PC-9 (cell line): ENCODE measurements at places on chromosomes 5 and 9. TPM values are rescaled to one million over a fixed set of nuclear protein-coding genes. Genes with fewer than 3 reads are reported as not detected.

BTNL8 gene
- not detected in 2 replicates for total RNA-seq

SLC34A1 gene
- total RNA-seq = 0.28 TPM in 1 of 2 replicates, not detected in the other

CXCL14 gene
- total RNA-seq = not detected in 2 replicates

ANXA1 gene
- 653 and 753 TPM in 2 replicates for total RNA-seq

TMEM252 gene
- total RNA-seq = not detected in 2 replicates

TMOD1 gene
- 6.8 and 7.1 TPM in 2 replicates for total RNA-seq

GABBR2 gene
- 0.76 and 0.98 TPM in 2 replicates for total RNA-seq

CDX1 gene
- total RNA-seq = not detected in 2 replicates

FCN1 gene
- not detected in 2 replicates for total RNA-seq

SERF1A gene
- 1.1 and 5.7 TPM in 2 replicates for total RNA-seq

DNA sequence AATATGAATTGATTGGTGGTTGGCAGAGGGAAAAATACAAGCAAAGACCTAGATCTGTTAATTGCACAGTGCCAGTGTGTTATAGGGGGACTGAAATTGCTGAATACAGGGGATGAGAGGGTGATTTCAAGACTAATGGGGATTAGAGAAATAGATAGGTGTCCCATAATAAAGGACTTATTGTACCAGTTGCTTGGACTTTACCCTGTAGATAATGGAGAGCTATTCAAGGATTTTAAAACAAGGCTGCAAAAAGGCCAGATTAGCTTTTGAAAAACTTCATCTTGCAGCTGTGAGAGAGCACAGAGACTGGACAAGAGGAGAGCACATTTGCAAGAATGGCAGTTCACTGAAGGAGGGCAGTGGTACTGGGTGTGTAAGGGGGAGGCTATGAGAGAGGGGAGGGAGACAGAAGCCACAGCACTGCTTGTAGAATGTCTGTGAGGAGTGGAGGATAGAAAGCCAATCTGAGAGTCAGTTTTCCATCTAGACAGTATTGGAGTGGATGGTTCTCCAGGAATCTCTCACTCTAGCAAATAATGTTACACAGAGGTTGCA, 28.8 kb upstream of the SCAMP1 start:
- H3K4me1 ChIP-seq = peaks cover 22% of the 10 kb centered on the region
- no peaks in the 10 kb centered on the region for H3K27me3 ChIP-seq
- H3K27ac ChIP-seq = no peak overlapping the region
- DNase-seq = no peak

DNA sequence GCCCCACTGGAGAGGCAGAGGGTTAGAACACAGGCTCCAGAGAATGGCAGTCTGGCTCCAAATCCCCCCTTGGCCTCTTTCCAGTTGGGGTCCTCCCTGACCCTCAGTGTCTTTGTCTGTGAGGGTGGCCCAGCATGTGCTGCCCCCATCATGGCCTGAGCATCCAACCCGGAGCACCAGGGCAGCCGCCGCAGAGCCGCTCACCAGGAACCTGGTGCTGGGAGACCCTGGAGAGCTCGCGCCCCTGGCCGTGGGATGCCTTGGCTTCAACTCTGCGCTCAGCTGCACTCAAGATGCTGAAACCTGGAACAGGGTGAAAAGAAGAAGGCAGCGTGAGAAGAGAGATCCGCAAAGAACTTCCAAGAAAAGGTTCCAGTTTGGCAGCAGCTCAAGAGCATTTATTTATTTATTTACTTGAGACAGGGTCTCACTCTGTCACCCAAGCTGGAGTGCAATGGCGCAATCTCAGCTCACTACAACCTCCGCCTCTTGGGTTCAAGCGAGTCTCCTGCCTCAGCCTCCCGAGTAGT, 3.8 kb downstream of the CCDC187 start:
- H3K4me3 ChIP-seq = no peak overlapping the region
- H3K4me1 ChIP-seq = peaks cover 10% of the 10 kb centered on the region
- no peak overlapping the region for H3K27ac ChIP-seq
- H3K27me3 ChIP-seq = no peaks in the 10 kb centered on the region
- no peaks in the 10 kb centered on the region for H3K36me3 ChIP-seq

- no peak for DNase-seq
- 0 out of 2 replicates have a peak, but pooled peaks cover 6% of the 10 kb centered on the region for H3K36me3 ChIP-seq
- H3K27ac ChIP-seq = no peak overlapping the region
- H3K27me3 ChIP-seq = no peaks in the 10 kb centered on the region
- H3K4me1 ChIP-seq = no peaks in the 10 kb centered on the region
Measured at GRCh38 chr9:105712297-105712696, 18.0 kb downstream of the TMEM38B start.

GRCh38 chr9:89274838-89275237, 36.2 kb upstream of the CKS2 start:
- H3K36me3 ChIP-seq = no peaks in the 10 kb centered on the region
- no peaks in the 10 kb centered on the region for H3K4me1 ChIP-seq
- DNase-seq = no peak
- H3K27me3 ChIP-seq = no peaks in the 10 kb centered on the region

DNA sequence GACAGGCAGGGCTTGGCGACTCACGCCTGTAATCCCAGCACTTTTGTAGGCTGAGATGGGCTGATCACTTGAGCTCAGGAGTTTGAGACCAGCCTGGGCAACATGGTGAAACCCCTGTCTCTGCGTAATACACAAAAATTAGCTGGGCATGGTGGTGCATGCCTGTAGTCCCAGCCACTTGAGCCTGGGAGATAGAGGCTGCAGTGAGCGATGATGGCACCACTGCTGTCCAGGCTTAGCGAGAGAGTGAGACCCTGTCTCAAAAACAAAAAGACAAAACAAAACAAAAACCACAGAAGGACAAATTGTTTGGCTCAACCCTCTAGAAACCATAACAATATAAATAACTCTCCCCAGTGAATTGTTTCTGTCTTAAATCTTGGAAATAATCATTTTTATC, 92.6 kb upstream of the ERBIN start:
- no peak for DNase-seq
- H3K36me3 ChIP-seq = no peaks in the 10 kb centered on the region
- no peaks in the 10 kb centered on the region for H3K4me1 ChIP-seq
- no peak overlapping the region for H3K27ac ChIP-seq
- no peak overlapping the region for H3K4me3 ChIP-seq
- no peaks in the 10 kb centered on the region for H3K27me3 ChIP-seq

DNA sequence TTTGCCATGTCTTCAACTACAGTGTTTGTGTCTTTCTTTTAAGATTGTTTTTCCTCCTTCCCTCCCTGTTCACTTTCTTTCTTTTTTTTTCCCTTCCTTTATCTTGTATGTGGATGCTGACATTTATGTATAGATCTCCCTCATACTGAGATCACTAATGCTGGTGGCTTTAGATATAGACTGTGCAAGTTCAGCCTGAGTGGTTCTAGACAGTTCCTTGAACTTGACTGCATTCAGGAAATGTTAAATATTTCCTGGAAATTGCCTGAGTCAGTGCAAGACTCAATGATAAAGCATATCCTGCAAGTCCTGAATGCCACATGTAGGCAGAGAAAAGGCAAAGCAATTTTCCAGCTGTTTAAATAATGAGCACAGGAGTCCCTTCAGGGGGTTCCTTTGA, 182.5 kb upstream of the NR3C1 start:
- H3K27ac ChIP-seq = no peak overlapping the region
- no peaks in the 10 kb centered on the region for H3K4me1 ChIP-seq

- H3K27me3 ChIP-seq = peaks cover 74% of the 10 kb centered on the region
- no peaks in the 10 kb centered on the region for H3K36me3 ChIP-seq
- no peak overlapping the region for H3K27ac ChIP-seq
- DNase-seq = no peak
Measured at GRCh38 chr5:5037674-5038073, 102.5 kb upstream of the ADAMTS16 start.

- H3K4me3 ChIP-seq = no peak overlapping the region
- no peaks in the 10 kb centered on the region for H3K27me3 ChIP-seq
- H3K4me1 ChIP-seq = peaks cover 14% of the 10 kb centered on the region
- DNase-seq = peak; percentile 61
- H3K27ac ChIP-seq = no peak overlapping the region
Measured at GRCh38 chr5:127878174-127878750, 175.1 kb downstream of the CCDC192 start.

GRCh38 chr5:69113851-69114250, 20.0 kb downstream of the SLC30A5 start:
- H3K4me1 ChIP-seq = no peaks in the 10 kb centered on the region
- no peak for DNase-seq
- H3K36me3 ChIP-seq = peaks cover 22% of the 10 kb centered on the region; the same call in 1 of the 2 replicates
- no peak overlapping the region for H3K27ac ChIP-seq
- H3K4me3 ChIP-seq = no peak overlapping the region

GRCh38 chr9:76912636-76913275, 6.8 kb upstream of the PRUNE2 start:
- H3K4me1 ChIP-seq = peaks cover 24% of the 10 kb centered on the region; the same call in 1 of the 2 replicates
- no peak overlapping the region for H3K4me3 ChIP-seq
- no peak overlapping the region; the same call in 1 of the 2 replicates for H3K27ac ChIP-seq
- H3K36me3 ChIP-seq = no peaks in the 10 kb centered on the region
- no peak for DNase-seq
- peaks cover 35% of the 10 kb centered on the region; the same call in 1 of the 2 replicates for H3K27me3 ChIP-seq

DNA sequence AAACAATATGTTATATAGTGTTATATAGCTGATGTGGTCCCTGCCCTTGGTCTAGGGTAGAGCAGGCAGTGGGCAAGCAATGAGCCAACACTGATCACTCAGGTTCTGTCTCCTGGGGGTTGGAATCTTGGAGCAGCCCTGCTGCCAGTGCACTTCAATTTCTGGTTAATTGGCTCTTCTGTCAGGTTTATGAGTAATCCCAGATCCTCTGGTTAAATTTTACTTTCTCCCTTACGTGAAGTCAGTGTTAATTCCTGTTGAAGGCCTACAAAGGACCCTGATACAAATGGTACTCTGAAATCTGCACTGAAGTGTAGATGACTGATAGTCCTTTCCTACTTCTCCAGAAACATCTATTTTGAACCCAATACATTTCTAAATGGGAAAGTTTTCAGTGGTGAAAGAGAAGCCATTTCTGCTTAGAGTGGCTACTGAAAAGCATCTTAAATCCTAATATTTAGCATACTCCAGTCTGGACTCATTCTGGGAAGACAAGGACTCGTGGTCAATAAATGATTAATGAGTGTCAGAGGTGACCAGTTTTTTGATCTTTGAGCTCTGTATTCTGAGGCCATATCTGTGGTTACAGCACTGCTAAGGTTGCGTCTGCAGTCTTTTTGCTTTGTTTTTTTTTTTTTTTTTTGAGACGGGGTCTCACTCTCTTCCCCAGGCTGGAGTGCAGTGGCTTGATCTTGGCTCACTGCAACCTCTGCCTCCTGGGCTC, 442.4 kb downstream of the KIF4B start:
- H3K36me3 ChIP-seq = no peaks in the 10 kb centered on the region
- H3K27ac ChIP-seq = no peak overlapping the region
- H3K4me3 ChIP-seq = no peak overlapping the region
- DNase-seq = no peak
- no peaks in the 10 kb centered on the region for H3K27me3 ChIP-seq

DNA sequence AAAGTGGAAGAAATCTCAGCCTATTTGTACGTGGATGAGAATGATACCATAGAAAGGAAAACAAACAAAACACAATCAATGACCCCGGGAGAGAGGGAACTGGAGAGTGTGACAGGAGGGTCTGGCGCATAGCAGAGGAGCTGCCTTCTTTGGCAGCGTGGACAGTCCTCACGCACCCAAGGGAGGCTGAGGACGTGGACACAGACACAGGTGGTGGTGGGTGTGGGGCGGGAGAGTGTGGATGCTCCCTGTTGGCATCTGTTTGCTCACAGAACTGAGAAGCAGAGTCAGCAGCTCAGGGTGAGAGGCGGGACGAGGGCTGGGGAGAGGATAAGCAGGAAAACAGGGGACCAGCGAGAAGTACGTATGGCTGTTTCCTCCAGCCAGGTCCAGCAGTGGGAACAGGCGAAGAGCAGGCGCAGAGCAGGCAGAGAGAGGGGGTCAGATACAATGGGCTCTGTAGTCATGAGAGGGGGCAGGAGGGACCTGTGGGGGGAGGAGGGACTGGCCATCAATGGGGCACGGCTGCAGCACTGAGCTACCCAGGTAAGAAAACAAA, 10.0 kb downstream of the CMBL start:
- no peak for DNase-seq
- H3K4me1 ChIP-seq = peaks cover 26% of the 10 kb centered on the region
- H3K4me3 ChIP-seq = no peak overlapping the region
- no peak overlapping the region for H3K27ac ChIP-seq
